ENCODE measurements at places on chromosomes 1 and 21.
A peak's percentile ranks its signal among the peaks of the same experiment; 100 is the strongest.

GRCh38 chr1:203477748-203478147 is 2.1 kb downstream of the PRELP start:
- no peak for DNase-seq

- DNase-seq, result peak; percentile 25
These were observed 50.0 kb downstream of the TBCE start for GRCh38 chr1:235417086-235417697.

- no peak for DNase-seq
These were observed 706.0 kb upstream of the ZP4 start for GRCh38 chr1:238596703-238597102.

- no peak for DNase-seq
These were observed 171.5 kb downstream of the AJAP1 start for GRCh38 chr1:4825800-4826450.

- DNase-seq, result no peak
These were observed 199.6 kb upstream of the C1orf87 start for GRCh38 chr1:60273185-60273584.

GRCh38 chr1:235954306-235955283 is 87.9 kb upstream of the LYST start:
- peak; percentile 15 for DNase-seq

DNA sequence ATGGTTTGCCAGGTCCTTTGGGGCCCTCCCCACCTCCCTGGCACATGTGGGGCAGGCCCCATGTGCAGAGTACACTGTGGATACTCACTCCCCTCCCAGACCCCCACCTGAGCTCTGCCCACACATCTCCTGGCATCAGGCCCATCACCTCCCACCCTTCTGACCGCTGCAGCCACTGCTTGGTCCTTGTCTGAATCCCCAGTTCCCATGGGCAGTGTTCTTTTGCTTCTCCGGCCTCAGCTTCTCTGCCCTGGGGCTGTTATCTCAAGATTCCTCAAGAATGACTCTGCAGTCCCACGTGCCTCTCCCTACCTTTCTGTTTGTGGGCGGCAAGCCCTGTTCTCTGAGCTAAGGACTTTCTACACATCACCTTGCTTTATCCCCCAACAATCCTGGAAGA is 187.7 kb upstream of the EDN2 start:
- DNase-seq, result no peak

GRCh38 chr1:182084487-182085316 is 23.2 kb upstream of the ZNF648 start:
- DNase-seq, result peak; percentile 48

DNA sequence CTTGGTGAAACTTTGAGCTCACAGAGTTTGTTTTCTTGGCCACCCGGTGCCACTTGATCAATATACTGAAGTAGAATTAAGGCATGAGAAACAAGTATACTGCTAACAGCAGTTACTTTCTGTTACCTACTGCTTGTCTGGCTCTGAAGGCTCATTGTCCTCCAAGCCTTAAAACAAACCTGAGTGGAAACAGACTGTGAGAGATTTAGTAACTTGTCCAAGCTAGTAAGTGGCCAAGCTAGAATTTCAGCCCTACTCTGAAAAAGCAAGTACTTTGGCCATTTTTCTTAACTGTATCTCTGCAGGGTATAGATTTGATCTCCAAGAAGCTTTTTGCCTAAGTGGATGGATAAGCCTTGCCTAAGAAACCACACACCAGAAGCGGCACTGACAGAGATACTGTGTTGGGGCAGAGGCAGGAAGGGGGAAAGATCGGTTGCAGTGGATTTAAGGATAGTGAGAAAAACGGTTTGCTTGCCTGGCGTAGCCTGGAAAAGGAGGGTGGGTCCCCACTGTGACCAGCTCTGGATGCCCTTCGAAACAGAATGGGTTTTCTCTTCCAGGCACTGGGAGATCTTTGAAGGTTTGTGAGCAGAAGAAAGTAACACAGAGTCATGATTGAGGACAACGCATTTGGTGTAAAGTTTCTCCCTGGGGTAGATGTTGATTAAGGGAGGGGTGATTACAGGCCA is 2.1 kb upstream of the MACO1 start:
- DNase-seq, result no peak

DNA sequence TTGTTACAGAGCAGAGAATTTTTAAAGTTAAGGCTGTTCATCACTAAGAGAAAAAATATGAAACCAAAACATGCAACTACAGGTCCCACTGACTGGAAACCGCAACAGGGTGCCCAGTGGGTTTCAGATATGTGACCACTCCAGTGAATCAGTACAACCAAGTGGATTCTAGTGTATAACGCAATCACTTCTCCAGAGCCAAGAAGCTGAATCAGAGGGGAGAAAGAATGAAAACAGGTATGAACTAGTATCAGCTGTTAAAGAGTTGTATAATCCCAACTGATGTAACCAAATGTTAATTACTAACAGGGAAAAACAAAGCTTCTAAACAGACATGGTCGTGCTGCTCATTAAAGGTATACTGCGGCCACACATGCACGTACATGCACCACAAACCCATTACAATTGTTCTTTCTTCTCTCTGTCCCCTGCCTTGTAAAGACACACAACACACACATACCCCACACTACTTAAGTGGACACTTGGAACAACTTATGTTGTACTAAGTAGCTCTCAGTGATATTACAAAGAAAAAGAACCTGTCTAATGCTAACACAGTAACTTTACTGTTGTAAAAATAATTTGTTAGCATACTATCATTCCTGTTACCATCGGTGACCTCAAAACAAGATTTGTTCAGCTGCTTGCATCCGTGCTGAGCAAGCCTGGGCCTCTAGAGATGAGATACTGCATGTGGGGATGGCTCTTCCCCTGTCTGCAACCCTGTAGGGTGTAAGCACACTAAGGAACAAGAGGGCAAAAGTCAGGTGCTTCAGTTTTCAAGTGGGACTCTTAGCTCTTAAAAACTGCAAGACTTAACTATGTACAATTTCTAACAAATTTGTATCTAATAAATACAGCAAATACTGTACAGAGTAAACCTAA is 74.2 kb downstream of the PTPN14 start:
- DNase-seq, result no peak

DNA sequence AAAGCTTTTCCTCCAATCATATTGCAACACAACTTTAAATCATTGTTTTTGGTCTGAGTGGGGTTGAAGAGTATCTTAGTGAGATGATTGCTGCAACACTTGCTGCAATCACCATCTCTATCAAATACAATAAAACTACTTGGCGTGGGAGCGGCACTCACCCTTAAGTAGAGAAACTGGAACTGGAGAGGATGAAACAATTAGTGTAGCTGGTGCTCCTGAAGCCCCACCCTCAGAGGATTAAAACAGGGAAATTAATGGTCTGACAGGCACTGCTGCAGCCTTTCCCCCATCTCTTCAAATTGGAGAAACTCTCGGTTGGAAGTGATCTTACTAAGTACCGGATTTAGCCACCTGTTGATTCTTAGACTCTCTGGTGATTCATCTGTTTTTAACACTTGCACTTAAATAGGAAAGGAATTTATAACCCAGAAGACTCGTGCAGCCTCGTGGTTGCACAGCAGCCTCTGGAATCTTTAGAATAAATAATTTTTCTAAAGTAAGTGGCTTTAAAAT is 80.5 kb upstream of the KIF26B start:
- no peak for DNase-seq

- no peak for DNase-seq
These were observed 119.8 kb upstream of the SPAG17 start for GRCh38 chr1:118304722-118305359.

- no peak for DNase-seq
These were observed 46.0 kb downstream of the RHOU start for GRCh38 chr1:228781161-228781808.

DNA sequence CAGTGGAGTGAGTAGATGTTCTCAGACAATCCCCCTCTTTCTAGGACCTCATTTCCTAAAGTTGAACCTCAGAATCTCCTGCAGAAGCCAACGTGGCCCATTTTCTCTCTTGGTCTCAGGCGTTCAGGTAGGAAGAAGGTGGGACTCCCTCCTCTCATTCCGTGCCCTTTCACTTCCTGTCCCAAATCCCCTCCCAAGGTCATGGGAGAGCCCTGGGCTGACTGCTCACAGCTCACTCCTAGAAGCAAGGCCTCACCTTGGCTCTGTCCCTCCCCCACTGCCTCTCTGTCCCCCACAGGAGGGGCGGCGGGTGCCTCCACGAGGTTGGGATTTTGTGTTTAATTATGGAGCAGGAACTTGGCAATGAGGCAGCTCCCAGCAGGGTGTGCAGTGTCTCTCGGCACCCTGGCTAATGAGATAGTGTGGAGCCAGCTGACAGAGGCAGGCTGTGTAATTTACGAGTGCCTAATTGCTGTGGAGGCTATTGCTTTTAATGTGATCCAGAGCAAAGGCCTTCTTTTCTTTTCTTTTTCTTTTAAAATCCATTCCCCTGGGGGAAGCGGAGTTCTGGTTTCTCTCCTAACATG is 9.1 kb upstream of the CDK18 start:
- no peak for DNase-seq

DNA sequence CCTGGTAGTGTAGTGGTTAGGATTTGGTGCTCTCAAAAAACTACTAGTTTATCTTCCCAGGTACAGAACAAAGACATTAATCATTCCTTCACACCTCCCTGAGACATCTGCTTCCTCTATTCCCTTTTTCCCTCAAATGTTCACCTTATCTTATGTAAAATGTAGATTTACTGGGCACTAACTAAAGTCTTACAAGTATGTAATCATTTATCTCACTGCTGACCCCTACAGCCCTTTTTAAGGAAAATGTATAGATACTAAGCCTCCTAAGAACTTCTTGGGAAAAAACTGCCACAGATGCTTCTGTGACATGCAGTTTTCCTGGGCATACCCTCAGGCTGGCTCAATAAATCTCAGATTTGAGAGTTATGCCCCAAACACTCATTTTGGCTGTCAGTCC is 50.8 kb upstream of the NEK7 start:
- DNase-seq, result no peak

DNA sequence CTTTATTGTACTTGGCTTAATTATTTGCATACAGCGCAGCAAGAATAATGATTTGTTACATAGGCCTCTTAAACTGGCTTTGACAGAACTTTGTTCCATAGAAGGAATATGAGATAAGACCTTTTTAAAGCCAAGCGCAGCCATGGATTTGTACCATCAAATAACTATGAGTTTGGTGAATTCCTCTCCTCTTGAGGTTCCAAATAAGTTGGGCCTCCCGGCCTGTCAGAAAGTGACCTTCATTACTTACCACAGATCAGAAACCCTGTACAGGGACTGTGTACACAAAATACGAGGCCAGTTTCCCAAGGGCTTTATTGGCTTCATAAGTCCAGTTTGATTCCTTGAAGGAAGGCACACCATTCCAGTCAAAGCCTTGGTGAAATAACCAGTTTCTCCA is 21.8 kb upstream of the HSD3B1 start:
- DNase-seq, result no peak

GRCh38 chr1:50275566-50275965 is 147.7 kb downstream of the DMRTA2 start:
- no peak for DNase-seq

DNA sequence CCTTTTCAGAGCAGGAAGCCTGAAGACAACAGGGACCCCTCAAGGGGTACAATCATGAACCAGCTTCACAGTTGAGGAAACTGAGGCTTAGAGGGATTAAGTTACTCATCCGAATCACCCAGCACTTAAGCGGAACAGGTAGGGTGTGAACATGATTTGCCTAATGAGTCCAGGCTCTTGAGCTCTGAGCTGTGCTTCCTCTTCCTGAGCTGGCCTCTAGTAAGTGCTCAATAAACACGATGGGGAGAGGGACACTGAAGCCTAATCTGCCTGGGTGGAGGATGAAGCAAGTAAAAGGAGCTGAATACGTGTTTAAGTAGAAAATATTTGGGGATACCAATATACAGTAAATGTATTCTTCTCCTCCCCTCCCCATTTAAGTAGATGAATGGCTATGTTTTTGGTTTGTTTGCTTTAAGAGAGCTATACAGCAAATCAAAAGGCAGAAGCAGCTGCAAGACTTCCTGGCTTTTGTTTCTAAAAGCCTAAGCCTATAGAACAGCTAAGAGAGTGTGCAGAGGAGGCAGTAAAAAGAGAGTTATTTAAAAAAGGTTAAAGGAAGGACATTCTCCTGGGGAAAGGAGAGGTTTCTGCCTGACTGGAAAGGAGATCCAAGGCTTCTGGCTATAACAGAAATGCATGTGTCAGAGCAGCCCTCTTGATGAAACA is 20.5 kb downstream of the STPG1 start:
- DNase-seq, result no peak

DNA sequence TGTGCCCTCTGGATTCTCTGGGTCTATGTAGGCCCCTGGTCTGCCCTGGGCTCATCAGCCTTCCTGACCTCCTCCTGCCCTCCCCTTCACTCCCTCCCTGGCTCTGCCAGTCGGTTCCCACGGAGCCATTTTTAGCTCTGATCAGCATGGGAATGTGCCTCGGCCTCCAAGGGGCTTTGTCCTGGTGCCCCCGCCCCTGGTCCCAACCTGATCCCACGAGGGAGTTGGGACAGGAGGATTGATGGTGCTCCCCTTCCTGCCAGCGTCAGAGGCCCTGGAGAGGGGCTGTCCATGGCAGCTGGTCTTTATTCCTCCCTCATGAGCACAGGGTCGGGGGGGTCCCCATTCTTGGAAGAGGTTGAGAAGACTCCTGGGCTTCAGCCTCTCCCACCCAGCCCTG is 24.9 kb downstream of the ETNK2 start:
- no peak for DNase-seq

DNA sequence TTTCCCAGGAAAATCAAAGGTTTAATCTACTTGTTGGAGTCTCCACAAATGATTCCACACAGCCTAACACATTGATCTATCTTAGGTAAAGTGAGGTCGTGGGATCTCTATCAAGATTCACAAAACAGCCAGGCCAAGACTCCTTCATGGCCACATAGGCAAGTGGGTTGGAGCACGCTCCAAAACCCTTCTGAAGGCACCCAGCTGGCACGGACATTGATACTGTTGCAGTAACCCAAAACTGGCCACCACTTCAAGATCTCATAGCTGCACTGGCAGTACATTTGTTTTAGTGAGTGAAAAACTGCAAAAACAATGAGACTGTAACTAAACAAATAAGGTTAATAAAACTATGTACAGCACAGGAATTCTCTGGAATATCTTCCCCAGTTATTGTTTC is 61.9 kb downstream of the COLGALT2 start:
- DNase-seq, result no peak

DNA sequence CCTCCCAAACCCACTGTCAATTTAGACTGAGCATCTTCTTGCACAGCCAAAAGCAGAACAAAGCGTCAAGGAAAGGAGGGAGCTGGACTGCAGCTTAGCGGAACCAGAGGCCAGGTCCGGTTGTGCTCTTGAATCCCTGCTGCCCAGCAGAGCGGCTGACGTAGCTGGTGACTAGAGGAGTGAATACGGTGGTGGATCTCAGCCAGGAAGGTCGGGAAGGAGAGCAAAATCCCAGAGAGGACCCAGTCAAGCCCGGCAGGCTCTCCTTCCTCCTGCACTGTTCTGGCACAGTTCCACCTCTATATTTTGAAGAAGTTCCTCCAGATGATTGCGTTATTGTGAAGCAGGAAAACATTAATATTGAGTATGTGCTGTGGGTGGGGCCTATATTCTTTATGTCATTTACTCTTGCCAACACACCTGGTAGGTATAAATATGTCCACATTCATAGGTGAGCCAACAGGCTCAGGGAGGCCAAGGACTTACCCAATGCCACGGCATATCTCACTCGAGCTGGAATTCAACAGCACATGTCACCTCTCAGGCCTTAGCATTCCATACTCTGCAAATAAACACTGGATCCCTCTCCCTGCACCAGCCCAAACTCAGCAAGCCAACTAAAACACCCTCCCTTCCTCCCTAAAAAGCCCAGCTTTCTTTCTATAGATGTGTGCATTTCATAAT is 23.6 kb upstream of the ABCB10 start:
- no peak for DNase-seq
